Naive thymus-derived CD4-positive, alpha-beta T cell (primary cell): ENCODE measurements at places on chromosomes 1 and 21. TPM values are rescaled to one million over a fixed set of nuclear protein-coding genes. Genes with fewer than 3 reads are reported as not detected.

DNA sequence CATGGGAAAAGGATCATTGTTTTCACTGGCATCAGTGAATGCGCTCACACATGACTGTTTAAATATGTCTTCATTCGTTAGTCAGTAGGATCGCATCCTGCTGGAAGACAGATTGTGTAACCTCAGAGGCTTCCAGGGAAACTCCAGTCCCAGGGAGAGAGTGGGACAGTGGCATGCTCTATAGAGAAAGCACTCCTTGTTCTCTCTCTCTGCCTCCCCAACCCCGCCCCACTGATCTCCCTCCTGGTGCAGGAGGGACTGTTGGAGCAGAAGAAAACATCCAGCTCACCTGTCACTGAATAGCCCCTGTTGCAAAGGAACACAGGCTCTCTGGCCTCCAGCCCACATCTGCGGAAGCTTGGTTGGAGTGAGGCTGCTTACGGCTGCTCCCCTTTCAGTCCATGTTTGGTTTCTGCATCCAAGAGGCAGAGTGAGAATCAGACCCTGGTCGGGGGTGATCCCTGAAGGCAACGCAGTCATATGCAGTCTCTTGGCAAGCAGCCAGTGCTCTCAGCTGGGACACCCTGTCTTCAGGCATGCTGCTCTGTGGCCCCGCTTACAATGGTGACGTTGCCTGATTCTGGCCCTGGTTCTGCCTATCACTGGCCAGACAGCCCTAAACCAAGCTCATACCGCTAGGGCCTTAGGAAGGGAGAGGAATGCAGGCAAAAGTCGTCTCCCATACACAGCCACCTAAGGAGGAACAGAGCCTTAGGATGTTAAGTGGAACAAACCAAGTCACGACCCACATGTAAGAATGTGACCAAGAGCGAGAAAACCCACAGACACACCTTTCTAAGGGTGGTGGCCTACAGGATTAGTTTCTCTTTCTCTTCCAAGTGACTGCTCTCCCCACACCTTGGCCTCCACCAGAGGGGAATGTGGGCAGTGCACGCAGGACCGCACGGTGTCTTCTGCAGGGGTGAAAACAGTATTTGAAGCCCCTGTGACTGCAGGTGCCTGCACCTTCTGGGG, 39.7 kb downstream of the BACE2 start:
- H3K4me1 ChIP-seq: no peaks in the 10 kb centered on the region
- no peak overlapping the region for H3K4me3 ChIP-seq
- DNase-seq: no peak

GRCh38 chr21:31338908-31339368, 5.1 kb downstream of the TIAM1 start:
- no peaks in the 10 kb centered on the region for H3K4me1 ChIP-seq
- H3K27me3 ChIP-seq: peaks cover 9% of the 10 kb centered on the region
- no peaks in the 10 kb centered on the region for H3K36me3 ChIP-seq
- H3K4me3 ChIP-seq: no peak overlapping the region
- H3K27ac ChIP-seq: no peak overlapping the region
- no peak for DNase-seq

DNA sequence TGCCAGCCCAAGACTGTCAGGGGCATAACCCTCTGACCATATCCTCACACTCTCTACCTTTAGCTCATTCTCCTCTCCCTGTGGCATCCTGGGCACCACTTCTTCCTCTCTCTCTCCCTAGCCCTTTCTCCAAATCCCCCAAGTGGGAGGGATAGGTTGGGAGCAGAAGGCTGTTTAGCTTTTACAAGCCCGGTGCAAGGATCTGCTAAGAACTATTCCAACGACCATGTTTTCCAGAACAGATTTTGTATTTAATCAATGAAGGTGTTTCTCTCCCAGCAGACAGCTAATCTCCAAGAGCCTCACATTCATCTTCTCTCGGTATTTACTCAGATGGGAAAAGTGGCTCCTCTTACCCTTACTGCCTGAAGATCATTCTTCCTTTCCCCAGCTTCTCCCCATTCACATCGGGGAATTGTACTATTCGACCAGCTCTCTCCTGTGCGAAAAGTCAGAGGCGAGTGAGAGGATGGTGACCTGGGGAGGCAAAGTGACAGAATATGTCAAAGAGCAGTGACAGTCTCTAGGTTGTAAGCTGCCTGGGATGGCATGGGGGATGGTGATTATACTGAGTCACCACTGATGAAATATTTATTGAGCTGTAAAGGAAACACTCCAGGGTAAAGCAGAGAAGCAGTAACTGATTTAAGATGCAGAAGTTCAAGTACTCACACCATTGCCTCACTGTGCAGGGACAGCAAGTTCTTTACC, 47.0 kb upstream of the RBM15 start:
- H3K27ac ChIP-seq: no peak overlapping the region
- no peaks in the 10 kb centered on the region for H3K27me3 ChIP-seq
- no peaks in the 10 kb centered on the region for H3K4me1 ChIP-seq
- DNase-seq: no peak

DNA sequence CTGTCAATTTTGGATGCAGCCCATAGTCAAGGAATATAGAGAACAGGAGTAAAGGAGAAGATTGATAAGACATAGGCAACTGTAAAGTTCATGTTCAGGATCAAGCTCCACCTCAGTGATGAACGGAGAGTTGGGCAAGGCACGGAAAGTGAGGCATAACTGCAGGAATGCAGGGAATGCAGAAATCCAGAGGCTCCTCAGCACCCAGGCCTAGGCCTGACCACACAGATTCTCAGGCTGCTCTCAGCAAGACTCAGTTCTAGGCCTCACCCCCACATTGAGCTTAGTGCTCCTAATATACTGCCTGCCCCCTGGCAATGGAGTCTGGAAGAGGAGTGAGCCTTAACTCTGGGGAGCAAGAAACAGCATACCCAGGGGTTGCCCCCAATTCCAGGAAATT, 36.3 kb upstream of the S1PR1 start:
- no peaks in the 10 kb centered on the region for H3K36me3 ChIP-seq
- no peaks in the 10 kb centered on the region for H3K27me3 ChIP-seq
- no peak overlapping the region for H3K4me3 ChIP-seq
- no peaks in the 10 kb centered on the region for H3K4me1 ChIP-seq

DNA sequence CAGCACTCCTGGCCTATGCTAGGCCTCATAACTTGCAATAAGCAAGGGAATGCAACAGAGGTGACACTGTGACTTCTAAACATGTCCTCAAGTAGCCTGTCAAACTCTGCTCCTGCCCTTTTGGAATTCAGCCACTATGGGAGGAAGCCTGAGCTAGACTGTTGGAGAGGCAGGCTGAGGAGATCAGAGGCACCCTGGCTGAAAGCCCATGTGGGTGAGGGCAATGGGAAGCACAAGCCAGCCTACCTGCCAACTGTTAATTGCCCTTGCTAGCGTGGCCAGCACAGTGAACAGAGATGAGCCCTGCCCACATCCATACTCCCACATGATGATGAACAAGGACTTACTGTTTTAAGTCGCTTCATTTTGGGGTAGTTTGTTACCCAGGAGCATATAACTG, 17.7 kb downstream of the GNB1 start:
- H3K4me3 ChIP-seq: no peak overlapping the region
- no peaks in the 10 kb centered on the region for H3K27me3 ChIP-seq
- peaks cover 36% of the 10 kb centered on the region for H3K4me1 ChIP-seq
- no peak for DNase-seq
- no peak overlapping the region for H3K27ac ChIP-seq

DNA sequence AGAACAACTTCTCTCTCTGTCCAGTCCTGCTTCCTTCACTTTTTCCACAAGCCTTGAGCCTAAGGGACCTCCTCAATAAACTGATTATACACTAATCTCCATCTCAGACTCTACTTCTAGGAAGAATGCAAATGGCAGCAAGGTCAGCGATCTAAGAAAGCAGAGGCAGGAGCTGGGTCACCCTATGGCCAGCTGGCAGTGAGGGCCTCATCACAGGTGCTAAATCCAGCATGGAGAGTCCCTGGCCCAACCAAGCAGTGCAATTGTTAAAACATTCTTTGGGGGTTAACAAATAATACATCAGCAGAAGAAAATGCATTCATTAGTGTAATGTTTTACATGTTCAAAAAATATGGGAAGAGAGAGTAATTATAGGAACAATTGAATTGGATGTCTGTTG, 416.0 kb downstream of the SIPA1L2 start:
- no peaks in the 10 kb centered on the region for H3K4me1 ChIP-seq
- H3K27ac ChIP-seq: no peak overlapping the region
- DNase-seq: no peak
- H3K36me3 ChIP-seq: no peaks in the 10 kb centered on the region
- H3K27me3 ChIP-seq: no peaks in the 10 kb centered on the region

S100A8 gene
- total RNA-seq: 120 TPM

COL6A1 gene
- 9.5 TPM for total RNA-seq

IGFN1 gene
- not detected for total RNA-seq

WNT4 gene
- total RNA-seq: not detected

CFHR3 gene
- not detected for total RNA-seq
